ENCODE measurements at places on chromosomes 3 and 15.

- DNase-seq: no peak
These were observed 502.9 kb upstream of the THBS1 start for GRCh38 chr15:39078026-39078425.

GRCh38 chr15:51726302-51727073 is 11.0 kb downstream of the LYSMD2 start:
- peak; percentile 70 for DNase-seq

DNA sequence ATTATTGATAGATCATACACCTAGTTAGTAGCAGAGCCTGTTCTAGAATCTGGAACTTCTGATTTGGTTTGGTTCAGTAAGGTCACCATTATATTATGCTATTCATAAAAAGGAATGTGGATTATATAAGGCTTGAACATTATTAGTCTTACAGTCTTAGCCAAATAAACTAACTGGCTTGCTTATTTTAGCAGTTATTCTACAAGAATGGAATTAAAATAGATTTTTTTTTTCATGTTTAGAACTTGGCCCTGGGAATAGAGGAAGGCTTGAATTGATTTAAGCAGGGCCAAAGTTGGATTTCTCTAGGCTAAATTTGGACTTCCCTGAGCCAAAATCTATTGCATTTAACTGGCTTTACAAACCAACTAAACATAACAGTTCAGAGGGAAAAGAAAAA is 24.4 kb downstream of the DTWD1 start:
- DNase-seq: no peak

DNA sequence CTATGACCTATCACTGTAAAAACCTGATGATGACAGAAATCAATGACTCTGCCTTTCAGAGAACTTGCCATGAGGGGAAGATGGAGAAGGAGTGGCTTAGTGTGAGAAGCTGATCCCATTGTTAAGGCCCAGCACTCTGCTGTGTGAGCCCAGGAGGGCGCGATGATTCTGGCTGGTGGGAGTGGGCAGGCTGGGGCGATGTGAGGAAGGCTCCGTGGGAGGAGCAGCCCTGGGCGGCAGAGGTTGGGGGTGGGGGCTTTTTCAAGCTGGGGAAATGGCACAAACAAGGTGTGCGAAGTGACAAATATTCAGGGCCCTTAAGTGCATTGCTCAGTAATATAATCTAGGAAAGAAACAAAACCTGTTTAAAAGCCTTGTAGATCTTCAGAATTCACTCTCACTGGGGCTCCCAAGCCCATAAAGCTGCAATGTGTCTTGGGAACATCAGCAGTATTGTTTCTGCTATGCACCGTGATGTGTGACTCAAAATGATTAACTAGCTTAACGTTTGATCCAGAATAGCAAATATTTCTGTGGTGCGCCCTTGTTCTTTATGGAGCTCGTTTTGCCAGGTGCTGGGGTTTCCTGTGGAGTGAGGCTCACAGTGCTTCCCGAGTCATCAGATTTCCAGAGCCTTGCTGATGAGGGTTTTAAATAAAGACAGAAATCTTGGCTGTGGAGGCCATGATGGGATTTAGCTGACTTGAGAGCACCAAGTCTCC is 141.0 kb downstream of the CHDH start:
- DNase-seq: no peak
